ENCODE measurements at places on chromosomes 13 and 19.

GRCh38 chr19:42175952-42176648, 41.4 kb downstream of the DEDD2 start:
- DNase-seq = no peak

- no peak for DNase-seq
Measured at GRCh38 chr13:64540468-64540867, 2689.7 kb downstream of the PCDH9 start.

GRCh38 chr13:42071672-42072419, 23.4 kb downstream of the DGKH start:
- DNase-seq = no peak

DNA sequence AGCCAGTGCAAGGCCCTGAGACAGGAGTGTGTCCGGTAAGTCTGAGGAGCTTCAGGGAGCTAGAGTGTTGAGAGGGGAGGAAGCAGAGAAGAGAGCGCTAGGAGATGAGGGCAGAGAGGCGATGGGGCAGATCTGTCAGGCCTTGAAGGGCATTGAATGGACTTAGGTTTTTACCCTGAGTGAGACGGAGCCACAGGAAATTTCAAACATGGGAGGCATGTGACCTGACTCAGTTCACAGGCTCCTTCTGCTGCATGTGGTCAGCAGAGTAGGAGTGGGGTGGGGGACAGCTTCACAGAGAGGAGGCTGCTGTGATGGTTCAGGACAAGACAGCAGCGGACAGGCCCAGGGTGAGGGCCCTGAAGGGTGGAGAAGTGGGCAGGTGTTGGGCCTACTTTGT, 2.5 kb upstream of the FAM98C start:
- DNase-seq = no peak

DNA sequence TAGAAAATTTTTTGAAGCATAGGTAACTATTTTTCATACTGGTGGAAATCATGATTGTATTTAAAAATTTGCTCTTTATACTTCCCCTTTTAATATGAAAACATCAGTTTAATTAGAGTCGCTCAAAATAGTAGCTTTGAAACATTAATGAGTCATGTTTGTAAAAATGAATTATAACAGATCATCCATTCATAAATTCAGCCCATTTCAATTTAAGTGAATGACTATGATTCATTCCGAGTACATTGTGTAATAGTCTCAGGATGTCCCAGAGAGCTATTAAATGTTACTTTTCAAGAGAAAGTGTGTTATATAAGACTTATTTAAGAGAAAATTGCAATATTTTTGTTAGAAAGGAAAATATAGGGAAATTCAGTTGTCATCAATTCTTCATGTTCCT, 111.0 kb downstream of the FNDC3A start:
- no peak for DNase-seq

DNA sequence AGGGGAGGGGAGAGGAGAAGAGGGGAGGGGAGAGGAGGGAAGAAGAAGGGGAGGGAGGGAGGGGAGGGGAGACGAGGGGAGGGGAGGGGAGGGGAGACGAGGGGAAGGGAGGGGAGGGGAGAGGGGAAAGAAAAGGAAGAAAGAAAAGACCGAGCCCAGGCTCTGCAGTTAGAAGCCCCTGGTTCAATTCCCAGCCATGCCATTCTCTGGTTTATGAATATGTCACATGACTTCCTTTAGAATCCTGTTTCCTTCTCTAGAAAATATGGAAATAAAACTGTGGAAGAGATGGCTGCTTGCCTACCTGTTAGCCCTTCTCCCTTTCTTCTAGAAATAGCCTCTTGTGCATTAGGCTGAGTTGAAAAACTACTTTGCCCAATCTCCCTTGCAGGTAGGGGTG, 14.3 kb downstream of the TNNT1 start:
- DNase-seq = no peak

GRCh38 chr19:56136362-56136761, 4.7 kb upstream of the ZNF444 start:
- DNase-seq = no peak

GRCh38 chr13:50208826-50209335, 193.6 kb downstream of the KCNRG start:
- DNase-seq = peak; percentile 9

DNA sequence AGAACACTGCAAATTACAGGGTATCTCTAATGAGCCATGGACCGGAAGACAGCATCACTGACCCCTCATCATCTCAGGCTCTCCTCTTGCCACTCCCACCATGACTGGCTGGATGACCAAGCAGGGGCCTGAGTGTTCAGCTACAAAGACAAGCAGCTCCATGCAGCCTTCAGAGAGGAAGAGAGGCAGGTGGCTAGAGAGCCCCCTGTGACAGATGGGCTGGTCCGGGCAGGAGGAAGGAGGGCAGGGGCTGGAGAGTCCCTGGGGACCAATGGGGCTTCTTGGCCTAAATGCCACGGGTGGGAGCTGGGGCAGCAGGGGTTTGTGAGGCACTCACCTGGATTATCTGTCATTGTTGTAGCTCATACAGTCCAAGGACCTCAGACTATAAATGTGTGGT, 12.8 kb upstream of the RASA3 start:
- no peak for DNase-seq

- DNase-seq = no peak
Measured at GRCh38 chr13:20848944-20849343, 53.6 kb downstream of the XPO4 start.

DNA sequence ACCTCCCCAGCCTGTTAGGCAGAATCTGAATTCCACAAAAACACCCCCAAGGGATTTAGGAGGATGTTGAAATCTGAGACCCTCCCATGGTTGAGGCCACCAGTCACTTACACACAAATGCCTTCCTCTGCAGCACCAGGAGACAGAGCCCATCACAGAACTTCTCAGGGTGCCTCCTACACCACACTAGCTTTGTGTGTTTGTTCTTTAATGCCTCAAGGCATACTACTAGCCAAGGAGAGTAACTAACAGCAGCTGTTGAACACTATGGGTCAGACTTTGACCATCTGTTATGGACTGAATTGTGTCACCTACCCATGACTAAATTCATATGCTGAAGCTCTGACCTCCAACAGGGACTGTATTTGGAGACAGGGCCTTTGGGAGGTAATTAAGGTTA, 9.5 kb upstream of the MED26 start:
- DNase-seq = no peak

GRCh38 chr13:76823969-76824368, 62.2 kb downstream of the KCTD12 start:
- DNase-seq = no peak

- DNase-seq = no peak
Measured at GRCh38 chr13:22357132-22357531, 686.3 kb downstream of the FGF9 start.

GRCh38 chr13:111213964-111214726, 99.0 kb downstream of the ARHGEF7 start:
- DNase-seq = no peak

- DNase-seq = no peak
Measured at GRCh38 chr19:14097532-14098151, 7.1 kb upstream of the SAMD1 start.

DNA sequence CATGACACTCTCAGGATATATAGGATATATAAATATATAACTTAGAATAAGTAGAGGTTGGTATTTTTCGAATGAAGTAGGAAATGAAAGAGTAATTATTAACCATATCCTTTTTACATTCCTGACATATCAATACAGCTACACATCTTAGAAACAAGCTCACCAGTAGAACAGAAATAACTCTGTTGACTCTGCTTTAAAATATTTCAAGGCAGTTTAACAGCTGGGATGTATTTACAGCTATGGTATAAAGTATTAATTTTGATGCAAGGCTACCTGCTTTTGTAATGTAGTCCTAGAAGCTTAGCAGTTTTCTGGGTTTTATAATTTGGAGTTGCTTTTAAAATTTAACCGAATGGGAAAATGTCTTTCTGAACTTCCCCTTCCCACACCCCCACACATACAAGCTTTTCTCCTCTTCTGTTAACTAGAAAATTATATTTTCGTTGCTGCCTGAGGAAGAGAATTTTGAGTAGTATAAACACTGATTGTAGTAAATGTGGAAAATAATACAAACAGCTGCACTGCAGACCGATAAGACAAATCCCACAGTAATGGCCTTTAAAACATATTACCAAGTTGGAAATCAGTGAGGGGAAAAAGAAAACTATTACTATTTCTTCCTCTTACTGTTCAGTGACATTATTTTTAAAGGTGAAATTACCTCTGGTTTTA, 147.7 kb downstream of the GGACT start:
- DNase-seq = no peak

GRCh38 chr13:42007844-42008243, 40.6 kb upstream of the DGKH start:
- DNase-seq = no peak

DNA sequence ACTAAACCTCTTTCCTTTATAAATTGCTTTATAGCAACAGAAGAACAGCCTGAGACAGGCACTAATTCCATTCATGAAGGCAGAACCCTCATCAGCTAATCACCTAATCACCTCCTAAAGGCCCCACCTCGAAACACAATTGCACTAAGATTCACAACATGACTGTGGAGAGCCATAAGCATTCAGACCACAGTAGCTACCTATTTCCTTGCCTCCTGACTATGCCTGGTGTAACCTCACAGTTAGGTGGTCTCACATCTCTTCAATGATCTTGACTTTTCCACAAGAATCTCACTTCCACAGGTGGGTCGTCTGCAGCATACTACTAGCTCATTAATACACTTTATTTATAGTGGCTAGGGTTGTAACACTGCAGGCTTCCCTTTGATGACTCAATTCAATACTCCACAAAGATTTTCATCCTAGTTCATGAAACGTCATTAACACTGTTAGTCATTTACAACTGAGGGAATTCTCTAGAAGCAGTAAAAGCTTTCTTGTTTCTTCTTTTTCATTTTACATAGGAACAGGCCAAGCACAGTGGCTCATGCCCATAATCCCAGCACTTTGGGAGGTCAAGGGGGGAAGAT, 27.1 kb downstream of the STK24 start:
- no peak for DNase-seq

- DNase-seq = no peak
Measured at GRCh38 chr13:46345866-46346265, 41.2 kb downstream of the RUBCNL start.

DNA sequence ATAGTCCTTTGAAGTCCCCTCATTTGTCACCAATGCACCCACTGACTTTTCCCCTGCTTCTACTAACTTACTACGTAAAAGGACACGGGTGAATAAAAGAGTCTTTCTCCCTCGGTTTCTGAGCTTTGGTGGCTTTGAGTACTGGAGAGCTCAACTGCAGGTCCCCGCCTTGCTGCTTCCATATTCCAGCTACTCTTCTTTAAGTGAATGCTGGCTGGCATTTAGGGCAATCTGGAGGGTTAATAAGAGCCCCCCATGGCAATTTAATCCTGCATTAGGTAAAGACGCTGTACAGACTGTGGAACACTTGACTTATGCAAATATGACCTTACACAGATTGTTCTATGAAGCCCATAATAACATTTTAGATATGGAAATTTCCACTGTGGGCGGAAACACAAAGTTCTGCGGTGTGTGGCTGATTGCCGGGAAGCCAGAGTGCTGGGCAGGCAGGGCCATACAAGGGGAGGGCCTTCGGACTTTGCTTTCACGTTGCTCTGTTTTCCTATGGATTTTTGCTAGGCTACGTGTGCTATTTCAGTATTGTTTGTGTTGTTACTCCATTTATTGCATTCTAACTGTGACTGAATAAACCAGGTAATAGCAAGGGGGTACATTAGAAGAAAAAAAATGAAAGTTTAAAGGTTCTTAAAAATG, 97.5 kb downstream of the SLC10A2 start:
- DNase-seq = no peak

GRCh38 chr19:33795370-33796163, 1.1 kb upstream of the KCTD15 start:
- peak; percentile 83 for DNase-seq

- no peak for DNase-seq
Measured at GRCh38 chr19:30105316-30105715, 163.3 kb downstream of the URI1 start.

- DNase-seq = no peak
Measured at GRCh38 chr19:6718111-6718740, 2.2 kb downstream of the C3 start.

GRCh38 chr13:98570929-98571372, 6.0 kb downstream of the STK24 start:
- no peak for DNase-seq

Measured in NCI-H446 (cell line).